ENCODE measurements at places on chromosomes 11 and 22. TPM values are rescaled to one million over a fixed set of nuclear protein-coding genes. Genes with fewer than 3 reads are reported as not detected.

DNA sequence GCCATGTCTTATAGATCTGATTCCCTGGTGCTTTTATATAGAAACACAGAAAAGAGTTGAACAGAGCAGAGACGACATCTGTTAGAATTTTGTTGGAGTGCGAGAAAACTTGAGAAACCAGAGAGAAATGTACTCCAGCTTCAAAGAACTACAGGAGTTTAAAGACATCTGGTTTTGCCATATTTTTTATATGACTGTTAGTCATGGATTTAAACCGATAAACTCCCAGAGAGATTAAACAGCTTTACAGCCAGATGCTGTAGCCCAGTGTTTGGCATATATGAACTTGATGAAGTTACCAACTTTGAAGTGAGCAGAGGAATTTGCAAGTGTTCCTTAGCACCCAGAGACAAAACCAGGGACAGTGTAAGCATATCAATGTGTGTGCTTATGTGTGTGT is 1083.1 kb downstream of the LRRC4C start:
- no peak for DNase-seq

DNA sequence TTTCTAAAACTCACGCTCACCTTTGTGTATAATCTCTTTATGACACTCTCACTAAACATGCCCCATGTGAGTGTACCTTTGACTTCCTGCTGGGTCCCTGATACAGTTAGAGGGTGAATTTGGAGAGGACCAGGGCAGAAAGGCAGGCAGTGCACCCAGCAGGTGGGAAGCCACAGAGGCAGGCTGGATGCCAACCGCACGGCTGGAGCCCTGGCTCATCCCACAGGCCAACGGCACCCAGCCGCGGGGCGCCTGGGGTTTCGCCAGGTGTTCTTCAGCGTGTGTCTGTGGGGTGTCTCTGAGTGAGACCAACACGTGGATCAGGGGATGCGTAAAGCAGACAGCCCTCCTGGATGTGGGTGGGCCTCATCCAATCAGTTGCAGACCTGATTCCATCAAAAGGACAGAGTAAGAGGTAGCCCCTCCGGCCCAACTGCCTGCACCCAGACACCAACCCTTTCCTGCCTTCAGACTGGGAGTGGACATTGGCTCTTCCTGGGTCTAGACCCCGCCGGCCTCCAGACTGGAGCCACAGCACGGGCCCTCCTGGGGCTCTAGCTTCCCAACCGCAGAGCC is 51.6 kb downstream of the DHCR7 start:
- DNase-seq: no peak

GRCh38 chr11:15318814-15319213 is 204.1 kb downstream of the INSC start:
- DNase-seq: no peak

- DNase-seq: no peak
These were observed 3.4 kb downstream of the CCND1 start for GRCh38 chr11:69644071-69644961.

C11orf91 gene
- 0.54 TPM for total RNA-seq

PDE2A gene
- 7.6 TPM for total RNA-seq

MMP3 gene
- total RNA-seq: not detected

All from HCT116 (cell line).